ENCODE measurements at places on chromosomes 6 and 20. TPM values are rescaled to one million over a fixed set of nuclear protein-coding genes. Genes with fewer than 3 reads are reported as not detected.

DNA sequence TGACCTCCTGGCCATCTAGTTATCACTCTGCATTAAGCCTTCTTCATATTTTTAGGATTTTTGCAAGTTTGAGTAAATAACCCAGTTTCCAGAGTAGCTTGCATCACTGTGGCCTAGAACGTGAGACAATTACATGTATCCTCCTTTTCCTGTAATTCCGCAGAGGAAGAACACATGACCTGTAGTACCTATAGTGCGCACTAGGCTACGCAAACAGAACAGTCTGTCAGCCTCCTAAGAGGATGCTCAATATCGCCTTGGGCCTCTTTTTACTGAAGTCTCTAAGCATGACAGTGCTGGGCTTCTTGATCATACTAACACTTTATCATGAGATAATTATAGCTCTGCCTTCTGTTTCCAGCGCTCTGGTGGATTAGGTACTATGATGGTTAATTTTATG is 20.2 kb upstream of the NR2E1 start:
- DNase-seq, result no peak

DNA sequence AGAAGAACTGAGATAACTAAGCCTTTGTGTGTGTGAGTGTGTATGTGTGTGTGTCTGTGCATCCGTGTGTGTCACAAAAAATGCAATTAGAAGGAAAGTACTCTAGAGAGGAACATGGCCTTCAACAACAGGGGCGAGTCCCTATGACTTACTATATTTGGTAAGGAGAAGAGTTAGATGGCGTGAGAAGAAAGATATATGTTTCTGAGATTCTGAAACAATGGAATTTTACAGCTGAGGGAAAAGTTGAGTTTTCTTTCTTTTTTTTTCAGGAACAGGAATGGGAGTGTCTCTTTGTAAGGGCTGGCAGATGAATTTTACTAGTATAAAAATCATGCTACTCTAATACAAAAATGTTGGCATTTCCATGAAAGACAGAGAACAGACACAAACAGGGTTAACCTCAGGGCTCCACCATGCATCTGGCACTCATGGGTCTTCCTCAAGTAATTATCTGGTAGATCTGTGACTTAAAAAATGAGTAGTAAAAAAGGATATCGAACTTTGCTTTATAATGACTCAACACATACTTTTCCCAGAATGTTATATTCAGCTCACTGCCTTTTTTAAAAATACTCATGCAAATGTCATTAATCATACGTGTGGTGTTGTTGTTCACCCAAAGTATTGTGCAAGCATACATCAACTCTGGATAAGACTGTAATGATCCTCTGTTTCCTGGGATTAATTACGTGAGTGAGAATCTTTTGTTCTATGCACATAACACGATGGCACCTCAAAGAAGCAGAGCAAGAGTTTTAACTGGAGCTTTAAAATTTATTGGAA is 12.8 kb upstream of the SASH1 start:
- DNase-seq, result no peak

GRCh38 chr6:80607811-80608391 is 501.4 kb downstream of the BCKDHB start:
- no peak for DNase-seq

GRCh38 chr6:108363889-108364313 is 69.0 kb downstream of the AFG1L start:
- DNase-seq, result no peak

- no peak for DNase-seq
Measured at GRCh38 chr6:131255911-131256310, 120.6 kb downstream of the AKAP7 start.

Gene RHAG
- total RNA-seq, result not detected

Gene MCM3
- 117 TPM for total RNA-seq

DNA sequence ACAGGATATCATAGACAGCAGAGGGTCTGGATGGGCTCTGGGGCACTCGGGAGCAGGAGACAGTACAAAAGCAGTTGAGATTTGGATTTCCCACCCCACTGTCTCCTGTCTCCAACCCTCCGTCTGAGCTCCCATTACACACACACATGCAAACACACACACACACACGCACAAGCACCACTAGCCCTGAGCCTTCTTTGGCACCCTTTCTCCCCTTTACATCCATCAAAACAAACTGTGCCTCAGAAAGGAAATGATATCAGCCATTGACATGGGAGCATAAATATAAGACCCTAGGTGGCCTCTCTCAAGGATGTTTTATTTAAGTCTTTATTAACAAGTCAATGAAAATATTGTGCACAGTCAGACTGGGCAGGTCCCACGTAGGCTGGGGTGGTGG is 17.5 kb downstream of the TTBK1 start:
- DNase-seq, result no peak

DNA sequence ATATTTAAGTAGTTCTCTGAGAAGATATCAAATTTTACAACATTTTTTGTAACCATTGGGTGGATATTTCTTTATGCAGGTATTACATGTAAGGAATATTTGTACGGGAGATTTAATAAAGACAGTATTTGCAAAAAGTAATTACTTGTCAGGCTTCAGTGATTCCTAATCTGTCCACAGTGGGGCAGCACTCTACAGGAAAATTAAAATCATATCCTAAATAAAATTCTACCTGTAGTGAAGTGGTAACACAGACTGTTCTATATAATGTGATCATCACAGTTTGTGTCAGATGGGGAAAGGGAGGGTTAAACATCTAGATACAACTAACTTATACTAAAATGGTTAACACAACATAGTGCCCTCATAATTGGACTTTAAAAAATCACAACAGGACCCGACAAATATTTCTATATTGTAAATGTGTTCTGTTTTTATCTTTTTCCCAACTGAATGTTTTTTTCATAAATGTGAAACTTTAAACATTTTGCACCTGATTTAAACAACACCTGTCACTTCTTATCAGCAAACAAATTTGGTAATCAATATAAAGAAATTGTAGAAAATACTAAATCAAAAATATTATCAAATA is 145.6 kb upstream of the MANEA start:
- peak; percentile 30 for DNase-seq

- DNase-seq, result no peak
Measured at GRCh38 chr20:53792946-53793536, 199.4 kb upstream of the ZNF217 start.

GRCh38 chr20:58759947-58760346 is 67.3 kb downstream of the NPEPL1 start:
- no peak for DNase-seq

Gene PTPN1
- total RNA-seq, result 37.9 TPM

DNA sequence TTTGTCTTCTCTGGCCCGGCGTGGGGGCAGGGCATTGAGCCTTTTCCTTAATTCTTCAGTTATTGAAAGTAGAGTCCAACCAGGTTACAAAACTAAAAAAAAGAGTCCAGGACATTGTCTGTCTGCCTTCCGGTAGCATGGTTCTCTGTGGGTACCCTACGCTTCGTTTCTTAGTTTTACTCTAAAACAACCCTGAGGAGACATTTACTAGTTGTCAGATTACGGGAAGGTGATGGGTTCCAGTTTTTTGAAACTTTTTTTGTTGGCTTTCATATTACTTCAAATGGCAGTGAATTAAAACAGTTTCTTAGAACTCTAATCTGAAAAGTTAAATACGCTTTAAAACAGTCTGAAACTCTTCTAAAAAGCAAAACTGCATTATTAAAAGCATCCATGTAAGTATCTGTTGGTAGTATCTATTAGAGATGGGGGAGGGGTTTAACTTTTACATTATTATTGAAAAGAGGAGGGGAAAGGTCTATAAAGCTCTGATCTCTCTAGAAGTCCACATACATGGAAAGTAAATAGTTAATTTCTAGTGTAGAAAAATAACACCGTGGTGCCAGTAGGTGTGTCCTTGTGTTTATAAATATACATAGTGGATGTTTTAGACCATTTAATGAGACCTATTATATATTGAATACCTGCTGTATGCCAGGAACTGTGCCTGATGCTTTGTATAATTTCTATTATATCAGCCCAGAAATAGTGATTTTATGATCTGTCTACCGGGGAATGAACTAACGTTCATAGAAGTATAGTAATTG is 2.2 kb downstream of the BICRAL start:
- DNase-seq, result no peak

- no peak for DNase-seq
Measured at GRCh38 chr6:42220807-42221206, 3.1 kb upstream of the MRPS10 start.

DNA sequence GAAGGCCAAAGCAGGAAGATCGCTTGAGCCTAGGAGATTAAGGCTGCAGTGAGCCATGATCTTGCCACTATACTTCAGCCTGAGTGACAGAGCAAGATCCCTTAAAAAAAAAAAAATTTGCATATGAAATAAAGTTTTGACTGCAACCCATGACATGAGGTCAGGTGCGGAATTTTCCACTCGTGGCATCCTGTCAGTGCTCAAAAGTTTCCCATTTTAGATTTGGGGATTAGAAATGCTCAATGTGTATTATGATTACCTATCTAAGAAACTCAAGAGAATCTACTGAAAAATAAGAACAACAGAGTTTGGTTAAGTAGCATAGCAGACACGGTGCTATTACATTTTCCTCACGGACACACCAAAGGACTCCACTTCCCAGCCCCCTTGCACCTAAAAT is 11.7 kb downstream of the SLC23A2 start:
- DNase-seq, result no peak

Gene CPNE5
- 8.0 TPM for total RNA-seq

Gene NRSN1
- total RNA-seq, result 0.64 TPM

- DNase-seq, result peak; percentile 18
Measured at GRCh38 chr20:17616480-17617211, 46.8 kb downstream of the DSTN start.

DNA sequence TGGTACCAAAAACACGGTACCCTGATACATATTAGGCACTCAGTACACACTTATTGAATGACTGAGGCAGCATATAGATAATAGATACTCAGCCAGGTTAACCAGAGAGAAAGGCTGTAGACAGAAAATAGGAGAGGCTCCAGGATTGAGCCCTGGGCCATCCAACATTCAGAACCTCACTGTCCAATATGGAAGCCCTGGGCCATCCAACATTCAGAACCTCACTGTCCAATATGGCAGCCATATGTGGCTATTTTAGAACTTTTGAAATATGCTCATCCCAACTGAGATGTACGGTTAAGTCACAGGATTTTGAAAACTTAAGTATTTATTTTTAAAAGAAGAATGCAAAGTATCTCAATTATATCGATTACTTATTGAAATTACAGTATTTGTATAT is 142.5 kb upstream of the ID4 start:
- no peak for DNase-seq

Gene XKR7
- total RNA-seq, result 0.07 TPM

All from colonic mucosa (tissue), 4 donors.